ENCODE measurements at places on chromosomes 6 and 20.

GRCh38 chr6:134519465-134519864 is 201.6 kb upstream of the SGK1 start:
- DNase-seq: no peak

- DNase-seq: no peak
Measured at GRCh38 chr6:7919871-7920270, 9.3 kb upstream of the TXNDC5 start.

GRCh38 chr6:83708970-83709747 is at the start of gene SNAP91:
SNAP91 (minus strand) TSS chr6:83709101; CDS start chr6:83707927, 1,174 bp downstream.
- DNase-seq: no peak

DNA sequence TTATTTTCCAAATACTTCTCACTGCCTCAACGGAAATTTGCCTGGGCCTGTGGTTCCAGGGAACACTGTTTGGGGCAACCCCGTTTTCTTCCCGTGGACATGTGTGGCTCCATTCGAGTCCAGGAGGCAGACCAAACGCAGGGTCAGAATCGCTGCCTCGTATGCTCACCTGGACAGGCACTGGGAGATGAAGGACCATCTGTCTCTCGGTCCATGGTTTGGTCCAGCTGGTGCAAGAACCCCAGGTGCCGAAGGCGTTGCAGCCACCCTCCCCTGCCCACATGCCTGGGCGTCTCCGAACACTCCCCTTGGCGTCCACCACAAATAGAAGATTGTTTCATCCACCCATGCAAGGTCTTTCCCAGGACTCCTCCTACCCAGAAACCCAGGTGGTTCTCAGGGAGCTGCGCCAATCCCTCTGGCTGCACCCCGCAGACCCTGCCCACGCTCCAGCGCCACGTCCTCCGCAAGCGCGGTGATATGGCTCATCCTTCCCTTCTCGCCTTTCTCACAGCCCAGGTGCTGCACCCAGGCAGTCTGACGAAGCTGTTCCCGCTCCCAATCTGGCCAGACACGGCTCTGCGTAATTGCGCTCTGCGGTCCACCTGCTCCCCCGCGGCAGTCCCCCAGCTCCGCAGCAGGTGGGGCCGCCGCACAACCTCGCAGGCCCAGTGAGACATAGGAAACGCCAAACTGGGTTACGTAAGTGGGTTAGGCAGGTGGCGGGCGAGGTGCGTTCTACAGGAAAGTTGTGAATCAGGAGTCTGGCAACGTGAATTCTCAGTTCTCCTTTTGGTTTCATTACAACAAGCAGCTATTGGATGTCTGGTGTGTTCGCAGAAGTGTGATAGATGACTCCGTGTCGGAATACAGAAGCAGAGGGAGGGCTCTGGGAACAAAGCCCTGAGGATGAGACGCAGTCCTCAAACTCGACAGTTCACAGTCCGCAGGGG is 146.2 kb upstream of the ECI2 start:
- DNase-seq: no peak

DNA sequence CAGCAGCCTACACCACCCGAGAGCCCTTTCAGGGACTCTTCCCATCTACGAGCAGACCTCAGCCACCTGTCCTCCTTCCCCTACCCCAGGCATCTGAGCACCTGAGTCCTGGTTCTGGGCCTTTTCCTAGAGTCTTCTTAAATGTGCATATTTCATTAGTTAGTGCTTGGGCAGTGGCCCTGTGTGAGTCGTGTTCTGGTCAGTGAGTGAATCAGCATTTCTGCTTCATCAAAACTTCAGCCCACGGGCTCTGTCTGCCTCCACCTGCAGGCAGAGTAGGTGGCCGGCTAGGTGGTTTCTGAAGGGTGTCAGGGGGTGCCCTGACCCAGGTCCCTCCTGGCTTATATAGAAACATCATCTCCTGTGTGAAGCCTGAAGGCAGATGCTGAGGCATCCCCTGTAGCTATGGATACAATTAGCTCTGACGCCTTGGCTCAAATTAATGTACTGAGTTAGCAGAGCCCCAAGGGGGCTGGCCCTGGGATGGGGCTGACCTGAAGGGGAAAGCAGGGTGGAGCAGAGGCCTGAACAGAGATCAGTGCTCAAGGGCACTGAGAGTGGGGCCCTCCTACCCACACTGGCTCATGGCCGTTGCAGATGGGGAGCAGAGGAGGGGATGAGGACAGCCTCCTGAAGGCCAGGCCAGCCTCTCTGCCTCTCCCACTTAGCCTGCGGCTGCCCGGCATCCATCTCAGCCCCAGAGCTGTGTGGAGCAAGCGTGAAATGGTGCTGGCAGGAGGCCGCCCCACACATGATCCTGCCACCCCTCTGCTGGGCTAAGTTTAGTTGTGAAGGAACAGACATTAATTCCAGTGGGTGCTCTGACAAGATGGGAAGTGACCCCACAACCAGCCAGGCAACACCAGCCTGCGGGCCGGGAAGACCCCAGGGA is 13.6 kb downstream of the IP6K3 start:
- no peak for DNase-seq

- no peak for DNase-seq
Measured at GRCh38 chr20:1619861-1620444, at the start of gene SIRPB1. SIRPB1 (minus strand) TSS chr20:1620009; CDS start chr20:1619944, 65 bp downstream.

GRCh38 chr20:21184819-21185218 is 58.9 kb downstream of the KIZ start:
- no peak for DNase-seq

DNA sequence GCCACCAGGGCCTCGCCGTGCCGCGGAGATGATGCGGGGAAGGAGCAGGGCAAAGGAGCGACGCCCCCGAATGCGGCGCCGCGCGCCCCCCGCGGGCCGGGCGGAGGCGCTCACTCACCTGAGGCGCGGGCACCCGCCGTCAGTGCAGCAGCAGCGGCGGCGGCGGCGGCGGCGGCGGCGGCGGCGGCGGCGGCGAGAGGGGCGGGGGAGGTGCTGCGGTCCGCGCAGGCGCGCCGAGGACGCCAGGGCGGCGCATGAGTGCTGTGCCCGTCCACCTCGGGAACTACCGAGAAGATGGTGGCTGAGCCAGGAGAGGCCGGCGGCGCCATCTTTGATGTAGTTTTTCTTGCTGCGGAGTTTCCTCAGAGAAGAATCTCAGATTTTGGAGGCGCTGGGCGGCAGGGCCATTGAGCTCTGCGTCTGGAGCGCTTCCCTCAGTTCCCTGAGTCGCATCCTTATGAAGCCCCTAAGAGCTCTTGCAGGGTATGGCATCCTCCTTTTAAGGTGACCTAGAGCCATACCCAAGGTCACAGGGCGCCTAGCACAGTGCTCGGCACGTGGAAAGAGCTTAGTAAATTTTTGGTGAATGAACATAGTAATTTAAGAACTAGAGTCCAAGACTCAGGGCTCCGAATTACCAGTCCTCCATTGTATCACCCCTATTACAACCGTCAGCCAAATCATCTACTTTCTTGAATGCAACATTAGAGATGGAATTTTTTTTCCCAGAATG is at the start of gene NDRG3:
TSS of gene NDRG3 (minus strand) at position 164 of the 733 bp plus-strand sequence. CDS start 24,355 bp downstream, outside the sequence.
- peak; percentile 81 for DNase-seq

DNA sequence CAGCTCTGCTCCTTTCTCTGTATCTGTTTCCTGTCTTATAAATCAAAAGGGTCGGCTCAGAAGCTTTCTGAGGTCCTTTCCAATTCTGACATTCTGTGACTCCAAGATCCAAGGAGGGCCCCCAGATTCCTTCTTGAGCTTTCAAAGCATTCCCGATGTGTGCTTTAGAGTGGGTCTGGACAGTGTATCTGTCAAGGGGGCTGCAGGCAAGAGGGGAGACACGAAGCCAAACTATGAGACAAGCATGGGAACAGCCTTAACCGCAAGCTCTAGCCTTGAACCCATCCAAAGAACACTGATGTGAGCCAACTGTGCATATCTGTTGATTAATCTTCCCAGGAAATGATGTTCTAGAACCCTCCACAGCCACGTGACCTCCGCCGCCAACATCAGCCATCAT is 73.8 kb downstream of the TSHZ2 start:
- DNase-seq: no peak

- DNase-seq: no peak
Measured at GRCh38 chr6:76275746-76276145, 203.3 kb upstream of the IMPG1 start.

- DNase-seq: no peak
Measured at GRCh38 chr6:157985378-157986155, 3.9 kb downstream of the SYNJ2 start.

GRCh38 chr6:47106216-47106615 is 64.1 kb upstream of the ADGRF1 start:
- no peak for DNase-seq

DNA sequence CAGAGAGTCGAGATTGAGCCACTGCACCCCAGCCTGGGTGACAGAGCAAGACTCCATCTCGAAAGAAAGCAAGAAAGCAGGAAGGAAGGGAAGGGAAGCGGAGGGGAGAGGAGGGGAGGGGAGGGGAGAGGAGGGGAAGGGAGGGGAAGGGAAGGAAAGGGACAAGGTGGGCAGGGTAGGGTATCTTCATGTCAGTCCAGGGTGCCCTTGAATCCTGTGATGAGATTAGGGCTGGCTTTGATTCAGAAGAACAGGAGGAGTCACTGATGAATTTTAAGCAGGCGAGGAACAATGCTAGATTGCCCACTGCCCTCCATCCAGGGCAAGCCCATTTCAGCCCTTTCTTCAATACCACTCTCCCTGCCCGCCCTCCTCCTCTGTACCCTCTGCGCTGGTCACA is 35.0 kb upstream of the EPB41L1 start:
- DNase-seq: no peak

Data from HS-27A (cell line).